Fibroblast of the aortic adventitia (primary cell): ENCODE measurements at places on chromosomes 13 and 19. TPM values are rescaled to one million over a fixed set of nuclear protein-coding genes. Genes with fewer than 3 reads are reported as not detected.
A peak's percentile ranks its signal among the peaks of the same experiment; 100 is the strongest.

DNA sequence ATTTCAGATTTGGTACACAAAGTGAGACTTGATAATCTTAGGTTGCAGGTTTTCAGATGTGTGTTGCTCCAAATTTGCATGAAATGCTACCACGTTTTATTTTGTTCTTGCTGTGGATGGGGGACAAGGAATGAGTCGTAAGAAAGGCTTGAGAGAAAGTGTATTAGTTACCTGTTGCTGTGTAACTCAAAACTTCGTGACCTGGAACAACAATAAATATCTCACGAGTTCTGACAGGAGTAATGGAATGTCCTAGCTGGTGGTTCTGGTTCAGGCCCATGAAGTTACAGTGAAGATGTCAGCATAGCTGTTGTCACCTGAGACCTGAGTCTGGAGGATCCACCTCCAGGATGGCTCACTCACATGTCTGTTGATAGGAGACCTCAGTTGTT, 1.2 kb downstream of the ZNF8 start:
- DNase-seq, result no peak

DNA sequence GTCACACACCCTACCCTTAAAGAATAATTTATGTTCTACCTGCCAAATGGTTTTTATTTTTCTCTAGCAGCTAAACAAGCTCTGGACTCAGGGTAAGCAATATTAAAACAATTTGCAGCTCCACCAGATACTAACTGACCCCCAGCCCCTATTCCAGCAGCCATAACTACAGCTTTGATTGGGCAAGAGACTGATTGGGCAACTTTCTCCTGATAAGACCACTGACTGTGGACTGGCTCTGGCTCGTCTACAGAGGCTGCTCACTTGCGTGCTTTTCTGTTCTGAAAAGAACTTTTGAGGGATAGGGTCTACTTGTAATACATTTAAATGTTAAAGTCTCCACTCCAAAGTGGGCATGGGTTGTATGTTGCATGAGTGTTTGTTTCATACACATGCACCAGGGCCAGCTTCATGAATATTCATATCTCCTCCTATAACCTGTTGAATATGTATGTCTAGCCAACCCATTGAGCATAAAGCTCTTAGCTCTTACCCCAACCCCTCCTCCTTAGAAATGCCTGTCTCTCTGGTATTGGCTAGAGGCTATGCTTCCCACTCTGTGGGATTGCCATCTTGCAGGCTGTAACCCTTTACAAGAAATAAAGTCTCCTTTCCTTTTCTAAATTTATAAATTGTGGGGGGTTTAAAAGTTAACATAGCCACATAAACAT, 19.9 kb downstream of the OR7A5 start:
- no peak for DNase-seq

GRCh38 chr13:76012091-76012721, 376.1 kb downstream of the LMO7 start:
- peak; percentile 67 for DNase-seq

GRCh38 chr19:46351241-46352041, 4.6 kb downstream of the PPP5C start:
- DNase-seq, result peak; percentile 67

DNA sequence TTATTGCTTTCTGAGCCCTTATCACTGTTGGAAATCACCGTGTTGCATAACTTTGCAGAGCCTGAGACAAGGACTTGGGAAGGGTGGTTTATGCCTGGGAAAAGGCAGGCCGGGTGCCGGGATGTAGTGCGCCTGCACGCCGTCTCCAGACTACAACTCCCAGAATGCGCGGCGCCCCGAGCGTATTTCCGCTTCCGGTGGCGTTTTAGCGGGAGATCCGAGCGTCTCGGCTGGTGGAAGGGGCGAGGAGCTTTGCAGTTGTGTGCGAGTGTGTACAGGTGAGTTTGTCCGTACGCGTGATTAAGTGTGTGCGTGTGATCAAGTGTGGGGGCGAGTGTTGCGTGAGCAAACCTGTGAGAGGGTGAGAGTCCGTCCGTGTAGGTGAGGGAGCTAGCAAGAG, 75.4 kb downstream of the PEG3 start:
- DNase-seq, result no peak

DNA sequence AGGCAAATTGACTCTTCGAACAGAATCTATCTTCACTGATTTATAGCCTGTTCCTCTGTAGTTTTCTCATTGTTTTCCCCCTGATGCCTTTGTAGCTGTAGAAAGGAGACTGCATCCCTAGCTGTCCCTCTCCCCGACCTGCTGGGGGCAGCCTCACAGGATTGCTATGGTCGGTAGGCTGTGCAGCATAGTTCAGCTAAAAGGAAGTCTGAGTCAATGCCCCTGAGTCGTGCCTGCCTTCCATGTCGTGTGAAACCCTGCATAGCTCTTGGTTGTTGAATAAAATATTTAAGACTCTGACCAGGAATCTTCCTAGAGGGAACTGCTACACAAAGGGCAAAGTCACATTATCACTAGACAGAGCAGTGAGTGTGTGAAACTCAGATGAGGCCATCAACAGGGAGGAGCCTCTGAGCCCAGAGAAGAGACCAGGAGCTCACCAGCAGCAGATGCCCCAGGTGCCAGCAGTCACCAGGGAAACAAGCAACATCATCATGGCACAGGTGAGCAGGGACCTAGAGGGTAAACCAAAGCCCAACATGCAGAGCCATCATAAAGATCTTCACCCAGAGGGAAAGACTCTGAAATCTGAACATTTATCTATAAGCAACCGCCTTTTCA, 108.4 kb upstream of the NBEA start:
- no peak for DNase-seq

GRCh38 chr19:1064661-1065605, 2.0 kb upstream of the ARHGAP45 start:
- DNase-seq, result peak; percentile 65

DNA sequence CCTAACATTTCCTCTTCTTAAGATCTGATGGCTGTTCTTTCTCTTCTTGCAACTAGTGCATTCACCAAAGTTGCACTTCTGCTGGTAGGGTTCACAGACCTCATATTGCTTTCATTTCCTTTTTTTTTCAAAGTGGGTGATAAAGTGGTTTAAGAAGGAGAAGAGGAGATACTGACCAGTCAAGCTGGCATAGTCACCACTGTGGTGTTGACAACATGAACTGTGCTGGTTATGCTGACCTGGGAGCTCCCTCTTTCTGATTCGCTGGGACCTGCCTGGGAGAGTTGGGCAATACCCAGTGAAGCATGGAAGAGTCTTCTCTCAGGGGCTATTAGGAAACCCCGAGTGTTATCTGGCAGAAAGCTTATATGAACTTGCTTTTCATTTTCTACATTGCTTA, 222.9 kb downstream of the SLITRK5 start:
- DNase-seq, result no peak

- peak; percentile 22 for DNase-seq
These were observed 550.7 kb upstream of the SLITRK5 start for GRCh38 chr13:87120476-87120875.

Gene CDX2
- total RNA-seq, result not detected in 2 replicates

Gene IGSF23
- not detected in 2 replicates for total RNA-seq

Gene FPR1
- not detected in 2 replicates for total RNA-seq

Gene IL4I1
- 1.1 TPM in 1 of 2 replicates, not detected in the other for total RNA-seq

Gene SIN3B
- total RNA-seq, result 19.1 and 19.9 TPM in 2 replicates

Gene NCAN
- total RNA-seq, result not detected in 2 replicates

Gene MEF2B
- total RNA-seq, result 0.27 TPM in 1 of 2 replicates, not detected in the other

Gene CDKN2D
- total RNA-seq, result 3.8 and 9.2 TPM in 2 replicates
